ENCODE measurements at places on chromosomes 7 and 10. TPM values are rescaled to one million over a fixed set of nuclear protein-coding genes. Genes with fewer than 3 reads are reported as not detected.

DNA sequence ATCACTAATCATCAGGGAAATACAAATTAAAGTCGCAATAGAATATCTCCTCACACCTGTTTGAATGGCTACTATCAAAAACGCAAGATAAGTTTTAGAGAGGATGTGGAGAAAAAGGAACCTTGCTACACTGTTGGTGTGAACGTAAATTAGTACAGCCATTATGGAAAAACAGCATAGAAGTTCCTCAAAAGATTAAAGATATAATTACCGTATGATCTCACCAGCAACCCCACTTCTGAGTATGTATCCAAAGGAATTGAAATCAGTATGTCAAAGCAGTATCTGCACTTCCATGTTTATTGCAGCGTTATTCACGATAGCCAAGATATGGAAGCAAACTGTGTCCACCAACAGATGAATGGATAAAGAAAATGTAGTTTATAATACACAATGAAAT, 164.4 kb downstream of the ZNF365 start:
- no peak for DNase-seq

- DNase-seq, result peak; percentile 16
Measured at GRCh38 chr7:105876964-105877601, 684 bp upstream of the ATXN7L1 start.

The FBXW4 gene
- total RNA-seq, result 30.8 TPM

The GDF10 gene
- total RNA-seq, result not detected

Data from A172 (cell line).